ENCODE measurements at places on chromosomes 12 and 14.

- DNase-seq = no peak
Measured at GRCh38 chr12:33581613-33582122, 142.0 kb upstream of the SYT10 start.

GRCh38 chr14:68317239-68317638, 475.6 kb downstream of the ZFP36L1 start:
- DNase-seq = no peak

DNA sequence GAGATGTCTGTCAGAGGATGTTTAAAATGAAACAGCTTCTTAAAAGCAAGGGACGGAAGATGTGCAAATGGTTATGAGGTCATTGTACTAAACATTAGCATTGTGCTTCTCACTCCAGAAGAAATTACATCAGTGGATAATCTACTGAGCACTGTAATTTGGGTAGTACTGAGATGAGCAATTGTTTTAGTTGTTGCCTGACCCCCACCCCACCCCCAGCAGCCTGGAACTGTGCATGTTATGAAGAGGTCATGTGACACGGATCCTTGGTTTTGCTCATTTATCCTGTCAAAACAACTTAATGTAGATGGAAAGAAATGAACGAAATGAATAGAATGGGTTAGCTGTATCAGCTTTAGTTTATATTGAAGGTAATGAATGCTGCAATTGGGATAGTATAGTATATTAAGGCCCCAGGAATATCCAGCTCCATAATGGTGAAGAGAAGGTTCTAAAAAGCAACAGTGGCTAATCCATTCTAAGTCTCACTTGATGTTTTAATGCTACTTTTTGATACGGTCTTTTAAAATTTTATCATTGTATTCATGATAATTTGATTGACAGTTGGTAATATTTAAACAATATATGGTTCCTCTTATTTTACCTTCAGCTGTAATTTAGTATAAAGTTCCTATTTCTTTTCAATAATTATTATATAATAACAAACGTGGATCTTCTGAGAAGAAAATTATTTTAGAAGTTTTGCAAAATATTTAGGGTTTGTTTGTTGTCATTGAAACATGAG, 58.5 kb downstream of the WNK1 start:
- DNase-seq = peak; percentile 74

DNA sequence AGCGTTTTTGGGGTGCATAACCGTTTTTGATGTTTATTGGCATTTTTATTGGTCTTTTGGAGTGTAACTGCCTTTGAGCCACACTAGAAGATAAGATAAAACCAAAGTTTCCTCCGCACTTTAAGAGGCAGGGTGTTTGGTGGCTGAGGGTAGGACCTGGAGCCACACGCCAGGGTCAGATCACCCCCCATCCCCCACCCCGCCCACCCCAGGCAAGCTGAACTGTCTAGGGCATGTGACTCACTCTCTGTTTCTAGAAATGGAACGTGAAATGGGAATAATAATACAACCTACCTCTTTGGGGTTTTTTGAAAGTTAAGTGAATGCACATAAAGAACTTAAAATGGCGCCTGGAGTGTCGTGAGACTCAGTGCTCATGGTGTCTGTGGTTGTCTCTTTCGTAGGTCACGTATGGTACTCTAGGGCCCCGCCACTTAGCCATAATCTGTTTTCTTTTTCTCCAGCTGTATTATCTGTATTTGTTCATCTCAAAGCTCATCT, 56.0 kb downstream of the PPP2R5C start:
- DNase-seq = peak; percentile 59

DNA sequence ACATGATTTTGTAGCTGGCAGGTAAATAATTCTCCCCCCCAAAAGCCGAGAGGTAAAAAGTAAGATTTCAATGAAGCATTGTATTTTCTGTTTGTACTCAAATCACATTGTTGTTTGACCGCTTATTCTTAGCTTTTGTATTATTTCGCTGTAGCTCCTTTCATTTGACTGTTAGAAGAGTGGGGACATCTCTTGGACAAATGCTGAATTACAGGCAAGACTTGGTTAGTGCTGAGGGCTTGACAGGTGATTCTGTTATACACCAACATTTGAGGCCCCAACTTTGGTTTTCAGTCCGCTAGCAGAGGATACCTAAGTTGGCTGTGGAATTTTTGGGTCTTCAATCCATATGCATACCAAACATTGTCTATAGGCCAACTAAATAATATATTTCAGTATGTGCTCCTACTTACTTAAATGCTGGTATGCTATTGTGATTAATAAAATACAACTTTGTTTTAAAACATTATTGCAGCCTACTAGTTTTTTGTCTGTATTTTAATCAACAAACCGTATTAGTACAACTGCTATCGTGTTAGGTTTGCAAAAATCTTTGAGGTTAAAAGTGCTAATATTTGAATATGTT, 102.2 kb downstream of the ERC1 start:
- peak; percentile 21 for DNase-seq

DNA sequence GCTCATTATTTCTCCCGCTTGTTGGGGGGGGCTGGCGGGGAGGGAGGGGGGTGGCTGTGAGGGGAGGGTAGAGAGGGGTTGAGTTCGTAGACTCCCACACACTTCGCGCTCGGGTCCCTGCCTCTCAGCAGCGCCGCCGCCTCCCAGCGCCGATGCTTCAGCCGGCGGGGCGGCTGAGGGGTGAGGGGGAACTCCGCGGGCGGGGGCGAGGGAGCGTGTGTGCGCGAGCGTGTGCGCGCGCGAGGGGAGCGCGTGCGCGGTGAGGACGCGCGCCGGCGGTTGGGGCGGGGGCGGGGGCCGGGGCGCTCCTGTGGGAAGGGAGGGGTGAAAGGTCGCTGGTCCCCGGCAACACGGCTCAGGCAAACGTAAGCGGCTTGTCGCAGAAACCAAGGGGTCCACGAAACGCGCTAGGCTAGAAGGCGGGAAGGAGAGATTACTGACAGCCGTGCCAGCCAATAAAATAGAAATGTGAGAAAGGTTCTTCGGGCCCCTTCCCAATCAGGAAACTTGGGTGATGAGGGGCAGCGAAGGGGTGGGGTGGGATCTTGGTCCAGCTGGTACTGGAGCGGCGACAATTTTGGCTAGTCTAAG, 343 bp upstream of the NOVA1 start:
- DNase-seq = peak; percentile 3

GRCh38 chr14:50784683-50785456, 46.1 kb downstream of the NIN start:
- no peak for DNase-seq

DNA sequence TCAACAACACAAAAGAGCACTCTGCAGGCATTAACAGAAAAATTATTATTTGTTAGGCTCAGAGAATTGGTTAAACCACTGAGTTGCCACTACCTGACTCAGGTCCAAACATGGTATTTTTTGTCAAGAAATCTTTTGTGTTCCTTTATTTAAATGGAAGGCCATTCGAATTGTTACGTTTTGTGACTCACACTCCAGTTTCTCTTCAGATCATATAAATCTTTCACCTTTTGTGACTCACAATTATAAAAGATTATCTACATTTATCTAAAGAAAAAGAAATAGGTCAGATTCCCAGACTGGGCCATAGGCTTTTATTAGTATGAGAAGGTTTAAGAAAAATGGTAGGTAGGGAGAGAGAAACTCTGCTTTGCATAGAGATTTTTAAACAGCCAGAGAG, 669.8 kb downstream of the GALC start:
- no peak for DNase-seq

- DNase-seq = peak; percentile 56
Measured at GRCh38 chr12:53232646-53233461, 845 bp upstream of the RARG start.

DNA sequence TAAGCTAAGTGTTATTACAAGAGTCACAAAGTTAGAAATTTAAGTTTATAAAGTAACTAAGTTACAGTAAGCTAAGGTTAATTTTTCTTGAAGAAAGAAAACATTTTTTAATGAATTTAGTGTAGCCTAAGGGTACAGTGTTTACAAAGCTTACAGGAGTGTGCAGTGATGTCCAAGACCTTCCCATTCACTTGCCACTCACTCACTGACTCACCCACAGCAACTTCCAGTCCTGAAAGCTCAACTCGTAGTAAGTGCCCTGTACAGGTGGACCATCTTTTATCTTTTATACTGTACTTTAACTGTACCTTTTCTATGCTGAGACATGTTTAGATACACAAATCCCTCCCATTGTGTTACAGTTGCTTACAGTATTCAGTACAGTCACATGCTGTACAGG, 60.9 kb upstream of the TMEM263 start:
- no peak for DNase-seq

GRCh38 chr14:75127903-75128595, 1.2 kb upstream of the NEK9 start:
- DNase-seq = no peak

GRCh38 chr12:96850676-96851075, 56.4 kb upstream of the NEDD1 start:
- DNase-seq = no peak

GRCh38 chr12:31220061-31220460, 105.9 kb downstream of the SINHCAF start:
- no peak for DNase-seq

GRCh38 chr14:97485201-97485600, 688.0 kb downstream of the VRK1 start:
- no peak for DNase-seq

- DNase-seq = no peak
Measured at GRCh38 chr12:96471368-96472050, 17.9 kb upstream of the CFAP54 start.

- peak; percentile 52 for DNase-seq
Measured at GRCh38 chr14:105363847-105364708, 34.3 kb upstream of the TEX22 start.

DNA sequence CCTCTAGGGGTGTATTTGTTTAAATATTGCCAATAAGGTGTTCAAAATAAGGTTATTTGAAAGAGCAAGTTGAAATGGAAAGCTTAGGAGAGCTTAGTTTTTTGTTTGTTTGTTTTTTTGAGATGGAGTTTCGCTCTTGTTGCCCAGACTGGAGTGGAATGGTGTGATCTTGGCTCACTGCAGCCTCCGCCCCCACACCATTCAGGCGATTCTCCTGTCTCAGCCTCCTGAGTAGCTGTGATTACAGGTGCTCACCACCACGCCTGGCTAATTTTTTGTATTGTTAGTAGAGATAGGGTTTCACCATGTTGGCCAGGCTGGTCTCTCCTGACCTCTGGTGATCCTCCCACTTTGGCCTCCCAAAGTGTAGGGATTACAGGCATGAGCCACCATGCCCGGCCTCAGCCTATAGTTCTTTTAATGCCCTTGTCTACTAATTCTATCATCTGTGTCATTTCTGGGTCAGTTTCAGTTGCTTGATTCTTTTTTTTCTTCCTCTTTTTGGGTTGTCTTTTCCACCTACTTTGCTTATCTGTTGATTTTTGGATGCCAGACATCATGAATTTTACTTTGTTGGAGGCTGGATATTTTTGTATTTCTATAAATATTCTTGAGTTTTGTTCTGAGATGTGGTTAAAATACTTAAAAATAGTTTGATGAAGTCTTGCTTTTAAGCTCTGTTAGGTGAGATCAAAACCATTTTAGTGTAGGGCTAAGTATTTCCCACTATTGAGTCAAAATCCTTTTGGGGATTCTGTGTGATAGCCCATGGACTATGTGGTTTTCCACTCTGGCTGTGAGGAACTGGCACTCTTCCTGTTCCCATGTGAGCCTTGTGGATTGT, 18.7 kb downstream of the RCOR1 start:
- no peak for DNase-seq

DNA sequence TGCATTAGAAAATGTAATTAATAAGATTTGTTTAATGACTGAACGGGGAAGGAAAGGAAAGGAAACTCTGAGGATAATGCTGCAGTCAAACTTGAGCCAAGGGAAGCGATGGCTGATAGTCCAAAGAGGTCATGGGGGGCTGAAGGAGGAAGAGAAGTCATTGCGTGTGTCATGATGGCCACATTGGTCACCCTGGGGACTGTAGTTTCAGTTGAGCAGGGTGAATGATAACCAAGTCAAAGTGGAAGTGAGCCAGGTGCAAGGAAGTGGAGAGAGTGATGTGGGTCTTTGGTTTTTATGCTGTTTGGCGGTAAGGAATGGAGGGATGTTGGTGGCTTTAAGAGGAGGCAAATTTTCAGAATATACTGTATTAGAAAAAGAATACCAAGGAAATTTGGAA, 21.6 kb downstream of the C12orf75 start:
- no peak for DNase-seq

DNA sequence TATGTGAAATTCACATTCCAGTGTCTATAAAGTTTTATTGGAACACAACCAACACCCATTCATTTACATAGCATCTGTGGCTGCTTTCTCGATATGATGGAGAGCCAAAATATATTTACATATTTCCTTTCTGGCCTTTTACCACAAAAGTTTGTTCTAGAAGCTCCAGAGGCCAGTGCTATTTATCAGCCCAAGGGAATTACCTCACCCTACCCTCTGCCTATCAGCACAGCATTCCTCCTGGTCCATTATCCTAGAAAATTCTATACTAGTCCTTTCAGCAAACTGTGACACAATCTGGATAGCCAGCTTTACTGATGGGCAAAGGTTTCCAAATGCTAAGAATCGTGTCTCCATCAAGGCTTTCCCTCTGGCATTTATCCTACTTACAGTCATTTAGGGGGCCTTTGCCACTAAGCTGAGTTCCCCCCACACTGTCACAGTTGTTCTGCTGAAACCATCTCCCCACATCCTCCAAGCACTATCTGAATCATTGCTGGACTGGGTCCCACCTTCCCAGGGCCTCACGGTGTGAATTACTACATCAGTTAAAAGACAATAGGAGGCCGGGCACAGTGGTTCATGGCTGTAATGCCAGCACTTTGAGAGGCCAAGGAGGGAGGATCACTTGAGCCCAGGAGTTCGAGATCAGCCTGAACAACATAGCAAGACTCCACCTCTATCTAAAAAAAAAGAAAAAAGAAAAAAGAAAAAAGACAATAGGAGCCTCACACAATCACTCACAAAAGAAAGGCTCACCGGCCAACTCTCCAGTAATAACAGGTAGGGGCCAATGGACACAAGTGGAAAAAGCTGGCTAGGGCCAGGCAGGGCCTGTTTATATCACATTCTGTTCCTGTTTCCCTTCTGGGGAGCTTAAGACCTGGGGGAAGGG, 12.1 kb downstream of the SYNE3 start:
- DNase-seq = peak; percentile 40

DNA sequence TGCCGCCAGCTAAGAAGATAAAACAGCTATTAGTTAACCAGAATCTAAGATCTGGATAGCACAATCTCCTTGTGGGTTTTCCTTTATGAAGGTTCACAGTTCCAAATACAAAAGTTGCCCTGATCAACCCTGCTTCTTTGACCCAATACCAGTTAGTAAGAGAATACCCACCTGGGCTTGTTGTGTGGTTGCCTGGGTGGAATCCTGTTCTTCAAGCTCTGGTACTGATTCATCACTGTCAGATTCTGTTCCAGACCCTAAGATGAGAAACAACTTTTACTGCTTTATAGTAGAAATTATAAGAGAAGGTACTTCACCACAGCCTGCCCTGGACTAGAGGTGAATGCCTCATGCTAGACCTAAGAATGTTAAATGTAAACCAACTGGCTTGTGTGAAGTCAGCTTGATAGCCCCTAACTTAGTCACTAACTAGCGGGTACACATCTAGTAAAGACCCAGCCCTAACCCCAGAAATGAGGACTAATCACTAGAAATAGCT, 10.6 kb downstream of the NACA start:
- DNase-seq = no peak

GRCh38 chr12:112841906-112842305, 50.4 kb downstream of the RPH3A start:
- DNase-seq = no peak

GRCh38 chr14:78302841-78303240, 132.7 kb downstream of the NRXN3 start:
- DNase-seq = no peak

Measured in stimulated activated CD4-positive, alpha-beta T cell treated with anti-CD3 and anti-CD28 coated beads, Interleukin-15, amount 100 ng/mL, for 24 hours (primary cell).